Thyroid gland (tissue), 4 donors: ENCODE measurements at places on chromosomes 5 and 9. TPM values are rescaled to one million over a fixed set of nuclear protein-coding genes. Genes with fewer than 3 reads are reported as not detected.

Gene CCL27
- not detected for total RNA-seq

DNA sequence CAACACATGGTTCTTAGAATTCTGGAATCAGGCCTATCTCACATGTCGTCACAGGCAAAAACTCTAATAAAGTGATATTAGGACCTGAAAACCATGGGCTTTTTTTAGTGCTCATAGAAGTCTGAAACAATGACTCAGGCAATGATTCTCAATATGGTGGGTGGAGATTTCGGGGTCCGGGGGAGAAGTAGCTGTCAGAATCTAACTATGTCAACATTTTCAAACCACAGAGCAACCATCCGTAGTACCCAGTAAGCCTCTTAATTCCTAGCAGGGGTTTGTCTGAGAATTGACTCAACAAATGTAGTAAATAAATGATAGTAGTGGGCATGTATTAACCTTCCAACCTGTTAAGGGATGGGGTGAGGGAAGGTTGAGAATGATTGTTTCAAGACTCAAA, 2.6 kb downstream of the AMACR start:
- peaks cover 13% of the 10 kb centered on the region for H3K4me1 ChIP-seq
- DNase-seq, result no peak
- H3K27me3 ChIP-seq, result no peaks in the 10 kb centered on the region
- H3K4me3 ChIP-seq, result no peak overlapping the region
- H3K27ac ChIP-seq, result no peak overlapping the region

Gene FAM78A
- 1.3 TPM for total RNA-seq

DNA sequence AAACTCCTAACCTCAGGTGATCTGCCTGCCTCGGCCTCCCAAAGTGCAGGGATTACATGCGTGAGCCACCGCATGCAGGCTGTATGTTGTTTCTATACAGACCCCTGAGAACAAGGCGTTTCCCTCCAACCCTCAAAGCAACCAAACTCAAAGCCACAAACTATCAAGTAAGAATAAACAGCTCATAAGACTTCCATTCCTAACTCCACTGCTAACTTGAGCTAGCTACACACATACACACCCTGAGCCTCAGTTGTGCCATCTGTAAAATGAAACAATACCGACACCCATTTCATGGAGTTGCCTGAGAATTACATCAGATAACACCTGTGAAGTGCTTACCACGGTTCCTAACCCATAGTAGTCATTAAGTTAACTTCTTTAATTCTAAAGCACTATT, 70.8 kb downstream of the SERINC5 start:
- DNase-seq, result no peak
- H3K4me1 ChIP-seq, result peaks cover 53% of the 10 kb centered on the region
- no peaks in the 10 kb centered on the region for H3K27me3 ChIP-seq
- H3K27ac ChIP-seq, result peak overlapping the region; percentile 75
- no peak overlapping the region for H3K4me3 ChIP-seq

- H3K27me3 ChIP-seq, result no peaks in the 10 kb centered on the region
- H3K4me3 ChIP-seq, result no peak overlapping the region
- DNase-seq, result no peak
- H3K4me1 ChIP-seq, result peaks cover 7% of the 10 kb centered on the region
- H3K36me3 ChIP-seq, result no peaks in the 10 kb centered on the region
Observed at GRCh38 chr9:108271646-108272348, 584.0 kb downstream of the ACTL7B start.

GRCh38 chr9:36985061-36985768, 48.9 kb downstream of the PAX5 start:
- H3K4me1 ChIP-seq, result peaks cover 5% of the 10 kb centered on the region
- no peak overlapping the region for H3K27ac ChIP-seq
- H3K27me3 ChIP-seq, result peaks cover 17% of the 10 kb centered on the region
- H3K36me3 ChIP-seq, result no peaks in the 10 kb centered on the region

Gene TOR4A
- total RNA-seq, result 11.2 TPM

Gene DMGDH
- total RNA-seq, result 13.2 TPM

GRCh38 chr5:91420879-91421278, 37.8 kb upstream of the ARRDC3 start:
- H3K27me3 ChIP-seq, result no peaks in the 10 kb centered on the region
- no peak overlapping the region for H3K4me3 ChIP-seq
- no peaks in the 10 kb centered on the region for H3K36me3 ChIP-seq
- DNase-seq, result no peak
